ENCODE measurements at places on chromosomes 13 and 19.

DNA sequence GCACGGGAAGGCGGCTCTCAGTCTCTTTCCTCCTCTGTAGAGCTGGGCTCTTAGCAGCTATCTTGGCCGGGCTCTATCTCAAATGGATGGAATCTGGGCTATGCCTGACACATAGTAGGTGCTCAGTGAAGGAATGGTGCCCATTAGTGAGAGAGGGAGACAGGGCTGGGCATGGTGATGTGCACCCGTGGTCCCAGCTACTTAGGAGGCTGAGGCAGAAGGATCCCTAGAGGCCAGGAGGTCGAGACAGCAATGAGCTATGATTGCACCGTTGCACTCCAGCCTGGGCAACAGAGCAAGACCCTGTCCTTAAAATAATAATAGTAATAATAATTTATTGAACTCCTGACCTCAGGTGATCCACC, 14.7 kb downstream of the KLF2 start:
- no peak for DNase-seq

DNA sequence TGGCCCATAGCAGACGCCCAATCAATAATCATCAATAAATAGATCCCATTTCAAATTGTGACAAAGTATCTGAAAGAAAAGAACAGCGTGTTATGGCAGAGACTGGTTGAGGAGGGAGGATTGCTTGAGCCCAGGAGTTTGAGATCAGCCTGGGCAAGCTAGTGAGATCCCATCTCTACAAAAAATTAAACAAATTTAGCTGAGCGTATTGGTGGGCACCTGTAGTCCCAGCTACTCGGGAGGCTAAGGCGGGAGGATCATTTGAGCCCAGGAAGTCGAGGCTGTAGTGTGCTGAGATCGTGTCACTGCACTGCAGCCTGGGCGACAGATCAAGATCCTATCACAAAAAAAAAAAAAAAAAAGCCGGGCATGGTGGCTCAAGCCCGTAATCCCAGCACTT, 6.4 kb upstream of the GNA11 start:
- no peak for DNase-seq

DNA sequence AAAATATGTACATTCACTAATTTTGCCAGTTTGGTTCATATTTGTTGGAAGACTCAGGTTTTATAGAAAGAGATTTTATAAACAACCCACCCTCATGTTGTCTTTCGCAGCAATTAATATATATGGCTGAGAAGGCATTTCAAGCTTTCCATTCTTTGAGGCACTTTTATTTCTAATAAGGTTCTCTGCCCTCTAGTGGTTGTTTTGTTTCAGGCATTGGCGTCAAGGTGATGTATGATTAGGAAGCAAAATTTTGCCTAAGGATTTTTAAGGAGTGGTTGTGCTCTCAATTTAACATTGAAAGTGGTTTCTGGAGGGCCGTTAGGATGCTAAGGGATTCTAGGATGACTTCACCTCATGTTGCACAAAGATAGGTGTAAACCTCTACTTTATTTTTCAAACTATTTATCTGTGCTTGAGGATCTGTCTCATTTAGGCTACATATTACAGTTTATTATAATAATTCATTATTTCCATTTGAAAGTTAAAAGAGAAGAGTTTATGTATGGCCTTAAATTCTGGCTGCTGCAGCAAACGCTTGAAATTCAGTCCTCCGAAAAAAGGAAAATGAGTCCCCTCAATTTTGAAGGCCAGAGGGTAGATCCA, 35.9 kb downstream of the OXGR1 start:
- DNase-seq: no peak

GRCh38 chr13:31213651-31214289, 14.0 kb downstream of the B3GLCT start:
- no peak for DNase-seq

- DNase-seq: no peak
Measured at GRCh38 chr13:30759748-30760147, 24.4 kb downstream of the ALOX5AP start.

DNA sequence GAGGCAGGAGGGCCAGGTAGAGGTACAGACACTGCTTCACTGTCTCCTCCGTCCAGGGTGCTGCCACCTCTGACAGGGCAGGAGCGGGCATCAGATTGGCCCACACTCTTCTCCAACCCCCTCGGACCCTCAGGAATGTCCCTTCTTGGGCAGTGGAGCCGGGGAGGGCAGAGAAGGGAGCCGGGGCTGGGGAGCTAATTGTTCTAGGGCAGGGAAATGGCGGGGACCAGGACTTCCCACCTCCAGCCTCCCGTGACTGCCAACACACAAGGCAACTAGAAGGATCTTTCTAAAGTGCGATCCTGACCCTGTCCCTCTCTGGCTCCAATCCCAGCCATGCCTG, 10.1 kb upstream of the RSPH6A start:
- DNase-seq: no peak

- no peak for DNase-seq
Measured at GRCh38 chr13:59545007-59545406, 618.7 kb downstream of the DIAPH3 start.

Measured in cerebellar nuclear complex (tissue), 1 donor.